T-helper 2 cell treated with Interferon-gamma antibody and Interleukin-4, amounts not matched to agents 5 μg/mL and 100 μg/mL, for 36 hours (primary cell): ENCODE measurements at places on chromosomes 1 and 21.

DNA sequence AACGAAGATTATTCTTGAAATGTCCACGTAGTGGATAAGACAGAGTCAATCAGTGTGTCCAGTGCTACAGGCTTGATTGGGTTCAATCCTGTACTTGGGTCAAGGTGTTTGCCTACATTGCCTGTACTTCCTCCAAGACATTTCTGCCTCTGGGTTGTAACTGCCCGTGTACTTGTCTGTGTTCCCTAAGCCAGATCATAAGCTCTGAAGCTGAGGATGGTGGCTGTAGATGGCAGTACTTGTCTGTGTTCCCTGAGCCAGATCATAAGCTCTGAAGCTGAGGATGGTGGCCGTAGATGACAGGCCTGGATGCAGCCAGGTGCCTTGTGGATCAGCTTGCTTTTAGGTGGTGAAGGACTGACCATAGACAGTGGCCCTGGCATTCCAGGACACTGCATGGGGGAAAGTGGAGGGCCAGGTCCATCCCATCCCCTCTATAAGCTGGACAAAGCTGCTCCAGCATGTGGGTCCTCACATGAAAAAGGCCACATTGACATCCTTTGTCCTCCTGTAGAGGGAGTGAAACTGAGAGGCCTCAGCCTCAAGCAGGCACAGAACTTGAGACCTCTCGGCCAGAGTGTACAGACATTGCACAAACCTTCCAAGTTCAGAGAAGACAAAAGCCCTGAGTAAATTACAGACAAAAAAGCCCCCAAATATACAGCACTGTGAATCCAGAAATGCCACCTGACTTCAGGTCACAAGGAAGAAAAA, 2.0 kb upstream of the SRM start:
- H3K4me3 ChIP-seq: peak overlapping the region; percentile 88
- no peaks in the 10 kb centered on the region for H3K27me3 ChIP-seq
- peak overlapping the region; percentile 65 for H3K27ac ChIP-seq
- no peak for DNase-seq
- H3K36me3 ChIP-seq: peaks cover 45% of the 10 kb centered on the region

DNA sequence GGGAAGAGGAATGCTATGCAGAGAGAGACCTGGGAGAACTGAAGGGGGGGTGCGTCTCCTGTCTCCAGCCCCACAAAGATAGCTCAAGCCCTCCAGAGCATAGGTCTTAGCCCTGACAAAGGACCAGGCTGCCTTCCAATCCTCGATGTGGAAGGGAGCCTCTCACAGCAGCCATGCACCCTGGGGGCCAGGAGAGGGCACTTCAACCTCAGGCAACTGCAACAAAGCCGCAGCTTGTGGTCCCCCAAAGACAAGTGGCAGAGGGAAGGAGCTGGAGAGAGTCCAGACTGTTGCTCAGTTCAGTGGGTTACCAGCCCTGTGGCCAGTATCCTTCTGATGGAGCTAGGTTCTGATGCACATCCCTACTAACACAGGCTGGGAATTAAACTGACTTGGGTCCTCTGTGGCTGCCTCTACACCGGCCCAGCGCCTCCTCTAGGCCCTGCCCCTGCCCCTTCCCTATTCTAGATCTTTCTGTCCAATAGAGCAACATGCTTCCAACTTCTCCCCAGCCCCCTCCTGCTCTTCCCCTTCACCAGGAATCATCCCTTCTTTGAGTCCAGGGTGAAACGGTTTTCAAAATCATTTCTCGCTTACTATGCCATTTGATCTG, 100.7 kb upstream of the SPATA6 start:
- no peaks in the 10 kb centered on the region for H3K36me3 ChIP-seq
- peaks cover 5% of the 10 kb centered on the region for H3K27me3 ChIP-seq
- H3K4me3 ChIP-seq: no peak overlapping the region
- no peak overlapping the region for H3K27ac ChIP-seq
- DNase-seq: no peak

- H3K4me3 ChIP-seq: no peak overlapping the region
- H3K36me3 ChIP-seq: no peaks in the 10 kb centered on the region
- no peak overlapping the region for H3K27ac ChIP-seq
- H3K27me3 ChIP-seq: peaks cover 7% of the 10 kb centered on the region
- no peaks in the 10 kb centered on the region for H3K4me1 ChIP-seq
These were observed 98.3 kb upstream of the FGGY start for GRCh38 chr1:59198564-59198963.

GRCh38 chr1:2547210-2548067, 8.7 kb upstream of the TNFRSF14 start:
- H3K27me3 ChIP-seq: no peaks in the 10 kb centered on the region
- peaks cover 6% of the 10 kb centered on the region for H3K36me3 ChIP-seq
- H3K4me1 ChIP-seq: peaks cover 13% of the 10 kb centered on the region
- H3K4me3 ChIP-seq: peak overlapping the region; percentile 87
- H3K27ac ChIP-seq: peak overlapping the region; percentile 95
- DNase-seq: peak; percentile 69

- no peaks in the 10 kb centered on the region for H3K27me3 ChIP-seq
- peaks cover 53% of the 10 kb centered on the region for H3K4me1 ChIP-seq
- H3K4me3 ChIP-seq: peak overlapping the region; percentile 97
- H3K36me3 ChIP-seq: peaks cover 50% of the 10 kb centered on the region
These were observed 717 bp downstream of the YBX1 start for GRCh38 chr1:42682739-42683531.
